GM12892 (cell line): ENCODE measurements at places on chromosomes 7 and 10.

DNA sequence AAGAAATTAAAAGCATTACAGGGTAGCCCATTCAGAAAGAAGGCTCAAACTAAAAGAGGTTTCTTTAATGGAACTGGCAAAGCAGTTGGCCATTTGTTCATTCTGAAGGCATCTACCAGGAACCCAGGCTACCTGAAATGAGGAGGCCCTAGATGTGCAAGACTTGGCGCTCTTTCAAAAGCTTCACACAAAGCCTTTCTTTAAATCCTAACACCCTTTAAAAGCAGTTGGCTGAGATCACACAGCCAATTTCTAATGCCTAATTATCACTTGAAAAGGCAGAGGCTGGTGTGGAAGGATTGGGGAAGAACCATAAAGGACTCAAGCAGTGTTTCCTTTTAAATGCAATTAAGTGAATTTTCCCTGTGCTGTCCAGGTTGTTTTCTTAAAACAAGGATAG lies 23.2 kb downstream of the PPP1R17 start:
- DNase-seq, result no peak

DNA sequence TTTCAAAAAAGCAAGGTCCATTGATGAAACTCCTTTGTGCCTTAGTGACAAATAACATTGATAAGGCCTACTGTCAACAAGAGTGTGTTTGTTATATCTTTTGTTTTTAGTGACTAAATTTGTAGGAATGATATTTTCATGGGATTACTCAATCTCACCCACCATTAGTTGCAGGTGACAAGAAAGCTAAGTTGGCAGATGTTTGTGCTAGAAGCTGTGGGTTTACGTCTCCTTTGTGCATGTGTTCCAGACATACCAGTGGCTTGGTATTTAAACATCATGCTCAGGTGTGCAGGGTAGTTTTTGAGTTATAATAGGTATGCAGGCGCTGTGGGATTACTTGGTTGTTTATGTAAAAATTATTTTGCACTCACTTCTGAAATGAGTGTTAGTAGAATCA lies 178.6 kb downstream of the ANKRD30A start:
- no peak for DNase-seq

GRCh38 chr10:7000061-7000460 lies 410.8 kb downstream of the SFMBT2 start:
- DNase-seq, result no peak

- DNase-seq, result no peak
Observed at GRCh38 chr10:119657725-119658124, 6.5 kb downstream of the BAG3 start.

DNA sequence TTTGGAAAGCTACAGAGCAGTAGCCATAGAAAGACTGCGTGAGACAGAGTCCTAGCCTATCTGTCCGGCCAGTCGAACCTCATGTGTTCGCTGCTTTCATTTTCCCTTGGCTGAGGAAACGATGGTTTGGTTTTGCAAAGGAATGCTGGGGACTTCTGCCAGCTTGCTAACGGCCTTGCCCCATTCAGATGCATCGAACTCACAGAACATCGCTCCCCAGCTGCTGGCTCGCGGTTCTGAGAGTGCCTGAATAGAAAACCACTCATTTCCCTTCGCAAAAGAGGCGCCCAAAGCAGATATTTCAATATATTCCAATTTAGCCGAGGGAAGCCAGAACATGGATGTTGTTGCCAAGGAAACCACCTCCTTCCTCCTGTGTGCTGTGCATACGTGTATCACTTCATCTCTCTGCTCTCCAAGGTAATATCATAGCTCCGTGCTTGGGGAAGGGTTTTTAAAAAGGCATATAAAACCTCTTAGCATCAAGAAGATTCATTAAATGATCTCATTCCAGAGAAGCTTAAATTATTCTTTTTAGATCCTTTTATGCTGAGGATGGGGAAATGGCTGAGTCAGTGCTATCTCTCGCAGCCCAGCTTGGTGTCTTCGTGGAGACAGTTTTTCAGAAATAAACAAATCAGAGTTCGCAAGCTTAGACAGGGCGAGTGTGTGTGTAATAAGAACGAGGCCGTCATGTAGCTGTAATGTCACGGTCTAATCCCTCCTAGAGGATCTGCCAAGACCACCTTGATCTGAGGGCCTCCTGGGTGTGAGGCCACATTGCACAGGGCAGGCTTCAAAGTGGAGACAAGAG lies 215.2 kb downstream of the RPS24 start:
- no peak for DNase-seq

DNA sequence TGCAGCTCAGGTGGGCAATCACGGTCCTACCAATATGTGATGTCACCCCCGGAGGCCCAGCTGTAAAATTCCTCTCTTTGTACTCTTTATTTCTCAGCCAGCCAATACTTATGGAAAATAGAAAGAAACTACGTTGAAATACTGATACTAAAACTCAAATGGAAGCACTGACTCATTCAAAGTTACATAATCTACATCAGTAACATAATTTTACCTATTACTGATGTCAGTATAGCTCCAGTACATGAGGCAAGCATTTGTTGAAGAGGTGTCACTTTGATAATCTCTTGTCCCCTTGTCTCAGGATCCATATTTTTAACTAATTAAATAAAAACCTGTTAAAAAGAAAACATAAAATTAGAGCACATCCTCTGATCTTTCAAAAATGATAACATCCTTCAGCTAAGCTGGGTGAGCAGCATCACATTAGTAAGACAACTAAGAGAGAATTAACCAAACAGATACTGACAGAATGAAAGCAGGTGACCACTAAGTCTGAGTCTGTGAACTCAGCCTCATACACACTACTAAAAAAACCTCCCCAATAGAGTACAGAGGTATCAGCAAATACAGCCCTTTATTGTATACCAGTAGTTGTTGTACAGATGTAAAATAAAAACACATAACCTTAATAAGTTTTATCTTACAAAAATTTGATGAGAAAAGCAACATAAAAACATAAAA lies 17.6 kb downstream of the SLC25A40 start:
- no peak for DNase-seq

DNA sequence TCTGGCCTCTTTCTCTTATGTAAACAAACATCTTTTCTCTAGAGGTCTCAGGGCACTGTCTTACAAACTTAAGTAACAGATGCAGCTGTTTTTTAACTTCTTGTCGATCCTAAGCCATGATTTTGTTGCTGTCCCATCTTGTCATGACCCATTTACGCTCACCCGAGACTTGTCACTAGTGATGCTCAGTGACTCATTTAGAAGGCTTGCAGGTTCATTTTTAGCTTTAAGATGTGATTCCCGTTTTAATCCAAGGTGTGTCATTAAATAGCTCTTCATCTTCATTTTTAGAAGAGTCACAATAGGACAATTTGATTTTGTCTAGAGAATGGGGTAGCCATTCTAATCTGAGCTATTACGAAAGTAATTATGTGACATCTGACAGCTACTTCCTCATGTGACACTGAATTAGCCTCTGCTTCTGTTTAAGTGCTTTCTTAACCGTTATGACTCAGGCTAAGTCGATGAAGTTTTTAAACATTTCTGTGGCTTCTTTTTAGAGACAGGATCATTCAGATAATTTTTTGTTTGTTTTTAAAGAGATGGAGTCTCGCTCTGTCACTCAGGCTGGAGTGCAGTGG lies 42.7 kb downstream of the SPDYE5 start:
- DNase-seq, result peak; percentile 41

- no peak for DNase-seq
Observed at GRCh38 chr10:103758294-103758681, 97.1 kb downstream of the SH3PXD2A start.

DNA sequence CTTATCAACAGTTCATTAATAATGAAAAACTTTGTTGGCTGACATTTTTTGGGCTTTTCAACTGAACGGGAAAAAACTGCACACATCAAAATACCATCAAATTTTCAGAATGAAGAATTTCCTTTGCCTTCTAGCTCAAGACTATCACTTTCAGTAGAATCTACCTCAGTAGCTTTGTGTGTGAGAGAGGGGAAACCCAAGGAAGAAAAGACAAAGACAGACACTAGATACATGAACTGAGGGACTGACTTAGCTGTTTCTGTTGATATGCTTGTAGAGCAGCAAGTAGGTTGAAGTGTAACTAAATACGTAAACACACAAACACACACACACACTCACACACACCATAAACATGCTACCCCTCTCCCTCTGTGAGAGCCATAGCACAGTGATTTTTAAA lies 257.1 kb downstream of the CDK14 start:
- DNase-seq, result no peak

GRCh38 chr10:110618230-110618610 lies 25.9 kb upstream of the RBM20 start:
- no peak for DNase-seq

GRCh38 chr10:126650161-126650560 lies 20.3 kb downstream of the C10orf90 start:
- no peak for DNase-seq

DNA sequence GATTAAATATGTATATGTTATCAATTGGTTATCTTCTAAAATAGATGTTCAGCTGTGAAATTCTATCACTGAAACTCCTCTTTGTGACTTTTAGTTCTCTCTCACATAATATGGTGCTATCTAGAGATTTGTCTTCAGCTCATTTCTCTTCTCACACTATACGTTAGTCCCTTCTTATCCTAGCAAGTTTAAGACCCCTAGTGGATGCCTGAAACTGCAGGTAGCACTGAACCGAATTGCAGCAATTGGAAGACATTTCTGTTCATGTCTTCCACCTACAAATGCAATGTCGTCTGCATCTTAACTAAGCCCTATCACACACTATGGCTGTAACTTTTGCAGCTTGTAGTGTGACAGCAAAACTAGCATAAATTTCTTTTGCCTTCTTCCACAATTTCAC lies 442.7 kb upstream of the POM121L12 start:
- no peak for DNase-seq

DNA sequence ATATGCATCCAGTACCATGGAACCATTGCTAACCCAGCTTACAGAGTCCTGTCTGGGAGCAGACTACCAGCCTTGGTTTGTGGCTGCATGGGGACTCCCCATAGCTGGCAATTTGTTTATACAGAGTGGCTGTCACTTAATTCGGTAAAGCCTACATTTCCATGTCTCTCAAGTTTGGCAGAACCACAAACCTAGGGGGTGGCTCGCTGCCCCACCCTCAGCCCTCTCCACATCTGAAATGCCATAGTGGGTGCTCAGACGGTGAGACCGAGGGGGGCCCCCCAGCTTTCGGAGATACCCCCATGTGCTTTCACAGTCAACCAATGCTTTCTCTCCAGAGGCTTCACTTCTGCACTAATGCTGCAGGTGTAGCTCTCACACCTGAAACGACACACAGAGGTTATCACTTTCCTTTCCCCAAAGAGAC lies 75.5 kb upstream of the KAT6B start:
- no peak for DNase-seq

GRCh38 chr7:152202056-152202455 lies 176.6 kb downstream of the GALNT11 start:
- DNase-seq, result no peak

DNA sequence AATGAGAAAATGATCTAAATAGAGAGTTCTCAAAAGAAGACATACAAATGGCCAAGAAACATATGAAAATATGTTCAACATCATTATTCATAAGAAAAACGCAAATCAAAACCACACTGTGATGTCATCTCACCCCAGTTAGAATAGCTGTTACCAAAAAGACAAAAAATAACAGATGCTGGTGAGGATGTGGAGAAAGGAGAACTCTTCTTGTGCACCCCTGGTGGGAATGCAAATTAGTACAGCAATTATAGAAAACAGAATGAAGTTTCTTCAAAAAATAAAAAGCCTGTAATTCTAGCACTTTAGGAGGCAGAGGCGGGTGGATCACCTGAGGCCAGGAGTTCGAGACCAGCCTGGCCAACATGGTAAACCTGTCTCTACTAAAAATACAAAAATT lies 199.3 kb downstream of the PARD3 start:
- DNase-seq, result no peak

GRCh38 chr10:124353091-124353815 lies 65.5 kb downstream of the OAT start:
- DNase-seq, result no peak

DNA sequence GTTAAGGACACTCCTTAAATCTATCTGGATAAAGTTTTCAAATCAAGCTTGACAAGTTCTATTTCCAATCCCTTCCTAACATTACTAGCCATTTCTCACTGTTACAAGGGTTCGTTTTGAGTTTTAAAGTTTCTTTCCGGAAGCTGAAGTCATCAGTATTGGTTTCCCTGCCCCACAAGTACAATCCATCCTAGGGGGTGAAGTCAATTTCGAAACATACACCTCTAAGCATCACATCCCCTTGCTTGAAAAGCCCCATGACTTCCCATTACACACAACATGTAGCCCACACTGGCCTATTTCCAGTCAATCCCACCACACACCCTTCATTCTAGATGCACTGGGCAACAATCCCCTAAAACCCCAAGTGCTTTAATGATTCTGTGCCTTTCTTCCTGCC lies 13.0 kb downstream of the DPY19L1 start:
- DNase-seq, result no peak

- no peak for DNase-seq
Observed at GRCh38 chr7:33038639-33039038, 23.9 kb downstream of the NT5C3A start.

DNA sequence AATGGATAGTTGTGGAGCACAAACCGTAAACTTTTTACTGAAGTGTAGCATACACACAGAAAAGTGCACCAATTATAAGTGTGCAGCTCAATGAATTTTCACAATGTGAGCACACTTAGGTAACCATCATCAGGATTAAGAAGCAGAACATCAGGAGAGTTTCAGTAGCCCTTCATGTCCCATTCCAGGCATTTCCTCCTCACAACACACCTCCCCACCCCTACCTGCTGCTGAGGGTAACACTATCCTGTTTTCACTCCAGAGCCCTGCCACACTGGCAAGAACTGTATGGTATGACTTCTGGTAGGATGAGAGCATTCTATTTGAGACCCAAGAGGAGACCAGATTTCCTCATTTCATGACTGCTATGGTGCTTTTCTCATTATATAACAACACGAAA lies 166.5 kb downstream of the PPP1R3A start:
- DNase-seq, result no peak

- DNase-seq, result no peak
Observed at GRCh38 chr10:43111921-43112607, 26.2 kb upstream of the CSGALNACT2 start.

DNA sequence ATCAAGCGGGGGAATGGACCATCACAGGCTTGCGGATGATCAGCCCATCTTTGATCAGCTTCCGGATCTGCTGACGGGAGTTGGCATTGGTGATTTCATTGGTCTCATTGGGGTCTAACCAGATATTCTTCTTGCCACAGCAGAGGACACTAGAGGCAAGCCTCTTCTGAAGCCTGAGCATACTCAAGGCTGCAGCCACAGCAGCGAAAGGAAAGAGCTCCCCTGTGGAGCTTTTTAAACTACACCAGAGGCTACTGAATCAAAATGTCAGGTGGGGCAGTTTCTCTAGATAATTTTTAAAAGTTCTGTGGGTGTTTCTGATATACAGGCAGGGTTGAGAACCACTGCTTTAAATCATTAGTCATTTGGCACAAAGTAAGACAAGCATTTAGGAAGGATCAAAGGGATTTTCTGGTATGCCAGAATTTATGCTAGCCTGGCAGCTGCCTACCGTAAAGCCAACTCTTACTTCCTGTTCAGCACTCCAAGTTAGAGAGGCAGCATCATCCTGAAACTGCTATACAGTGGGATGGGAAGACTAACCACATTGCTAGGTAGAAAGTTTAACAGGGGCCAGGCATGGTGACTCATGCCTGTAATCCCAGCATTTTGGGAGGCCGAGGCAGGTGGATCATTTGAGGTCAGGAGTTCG lies 7.0 kb downstream of the NAPEPLD start:
- no peak for DNase-seq

GRCh38 chr7:38068461-38068860 lies 109.6 kb upstream of the STARD3NL start:
- DNase-seq, result no peak
